ENCODE measurements at places on chromosomes 7 and 10.
A peak's percentile ranks its signal among the peaks of the same experiment; 100 is the strongest.

DNA sequence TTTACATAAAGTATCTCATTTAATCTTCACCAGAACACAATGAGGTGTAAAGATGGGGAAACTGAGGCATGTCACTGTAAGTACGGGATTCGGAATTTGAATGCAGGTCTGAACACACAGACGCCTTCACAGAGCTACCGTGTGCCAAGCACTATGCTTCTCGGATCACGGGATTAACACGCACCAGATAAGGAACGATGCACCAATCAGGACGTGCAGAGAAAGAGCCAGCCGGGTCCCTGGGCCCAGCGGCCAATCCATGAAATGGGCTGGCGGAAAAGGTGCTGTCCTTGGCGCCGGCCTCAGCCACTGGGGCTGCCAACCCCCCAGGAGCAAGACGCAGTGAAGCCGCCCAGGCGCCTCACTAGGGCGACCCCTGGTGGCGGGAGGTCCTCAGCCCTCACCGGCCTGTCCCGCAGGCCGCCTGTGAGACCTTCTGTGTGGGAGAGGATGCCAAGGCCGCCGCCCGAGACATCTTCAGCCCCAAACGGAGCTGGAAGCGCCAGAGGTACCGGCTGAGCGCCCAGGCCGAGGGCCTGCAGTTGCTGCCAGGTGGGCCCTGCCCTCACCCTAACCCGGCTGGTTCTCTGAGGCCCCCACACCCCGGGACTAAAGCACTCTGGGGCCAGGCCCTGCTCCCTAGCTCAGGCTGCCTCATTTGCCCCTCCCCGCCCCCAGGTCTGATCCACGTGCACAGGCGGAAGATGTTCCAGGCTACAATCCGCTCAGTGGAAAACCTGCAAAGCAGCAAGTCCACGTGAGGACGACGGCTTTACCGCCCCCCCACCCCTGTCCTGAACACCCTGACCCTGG lies 15.6 kb downstream of the ATG9B start:
- peak; percentile 39 for DNase-seq

DNA sequence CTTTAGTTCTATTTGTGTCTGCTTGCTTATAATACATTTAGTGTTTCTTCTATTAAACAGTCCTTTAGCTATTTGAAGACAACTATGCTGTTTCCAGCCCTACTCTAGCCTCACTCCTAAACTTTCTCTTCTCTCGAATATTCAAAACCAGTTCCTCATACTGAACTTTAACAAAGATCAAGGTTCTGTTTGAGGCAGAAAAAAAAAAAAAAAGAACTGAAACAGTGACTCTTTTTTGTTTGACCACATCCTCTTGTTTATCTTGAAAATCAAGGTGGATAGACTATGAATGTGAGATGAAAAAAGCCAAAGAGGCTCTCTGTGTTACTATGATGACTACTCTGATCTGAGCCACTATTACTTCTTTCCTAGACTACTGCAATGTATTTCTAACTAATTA lies 154.3 kb downstream of the ZNF365 start:
- peak; percentile 79 for DNase-seq

- no peak for DNase-seq
Observed at GRCh38 chr10:90920986-90921666, at the start of gene ANKRD1. TSS of gene ANKRD1 (minus strand) at chr10:90921087. CDS start at chr10:90921027, 60 bp downstream.

DNA sequence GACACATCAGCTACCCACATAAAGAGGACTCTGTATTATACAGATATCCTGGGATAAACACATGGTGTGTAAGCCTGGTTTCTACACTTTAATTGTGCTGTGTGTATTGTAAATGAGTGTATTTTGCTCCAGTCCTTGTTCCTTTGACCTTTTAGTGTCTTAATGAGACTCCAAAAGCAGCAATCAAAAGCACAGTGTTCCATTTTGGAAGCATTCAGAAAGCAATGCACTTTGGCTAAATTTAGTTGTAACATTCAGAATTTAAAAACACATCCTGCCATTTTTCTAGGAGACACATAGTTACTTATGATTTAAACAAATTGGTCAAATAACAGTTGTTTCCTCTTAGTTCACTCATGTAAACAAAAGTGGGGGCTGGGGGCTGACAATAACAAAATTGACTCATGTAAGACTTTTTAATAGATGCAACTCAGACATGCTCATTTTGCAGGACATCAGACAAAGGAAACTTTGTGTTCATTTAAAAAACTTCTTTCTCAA lies 122.2 kb downstream of the GPR37 start:
- no peak for DNase-seq

GRCh38 chr7:118153551-118154177 lies 30.3 kb upstream of the LSM8 start:
- no peak for DNase-seq

DNA sequence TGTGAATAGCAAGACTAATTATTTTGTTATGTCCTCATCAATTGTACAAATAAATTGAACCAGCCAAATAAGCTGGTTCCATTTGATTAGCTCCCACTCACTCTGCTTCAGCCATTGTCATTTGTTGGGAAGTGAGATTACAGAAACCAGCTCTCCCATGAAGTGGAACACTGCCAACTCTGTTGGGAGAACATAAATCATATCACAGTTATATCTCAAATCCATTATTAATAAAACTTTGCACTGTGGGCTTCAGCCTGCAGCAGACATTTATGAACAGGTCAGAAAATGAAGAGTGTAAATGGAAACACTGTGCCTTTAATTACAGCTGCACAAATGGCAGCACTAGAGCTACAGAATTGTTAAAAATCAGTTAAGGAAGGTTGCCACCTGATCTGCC lies 46.7 kb upstream of the TEX47 start:
- no peak for DNase-seq

GRCh38 chr7:83782628-83783027 lies 133.7 kb upstream of the SEMA3E start:
- DNase-seq = no peak

DNA sequence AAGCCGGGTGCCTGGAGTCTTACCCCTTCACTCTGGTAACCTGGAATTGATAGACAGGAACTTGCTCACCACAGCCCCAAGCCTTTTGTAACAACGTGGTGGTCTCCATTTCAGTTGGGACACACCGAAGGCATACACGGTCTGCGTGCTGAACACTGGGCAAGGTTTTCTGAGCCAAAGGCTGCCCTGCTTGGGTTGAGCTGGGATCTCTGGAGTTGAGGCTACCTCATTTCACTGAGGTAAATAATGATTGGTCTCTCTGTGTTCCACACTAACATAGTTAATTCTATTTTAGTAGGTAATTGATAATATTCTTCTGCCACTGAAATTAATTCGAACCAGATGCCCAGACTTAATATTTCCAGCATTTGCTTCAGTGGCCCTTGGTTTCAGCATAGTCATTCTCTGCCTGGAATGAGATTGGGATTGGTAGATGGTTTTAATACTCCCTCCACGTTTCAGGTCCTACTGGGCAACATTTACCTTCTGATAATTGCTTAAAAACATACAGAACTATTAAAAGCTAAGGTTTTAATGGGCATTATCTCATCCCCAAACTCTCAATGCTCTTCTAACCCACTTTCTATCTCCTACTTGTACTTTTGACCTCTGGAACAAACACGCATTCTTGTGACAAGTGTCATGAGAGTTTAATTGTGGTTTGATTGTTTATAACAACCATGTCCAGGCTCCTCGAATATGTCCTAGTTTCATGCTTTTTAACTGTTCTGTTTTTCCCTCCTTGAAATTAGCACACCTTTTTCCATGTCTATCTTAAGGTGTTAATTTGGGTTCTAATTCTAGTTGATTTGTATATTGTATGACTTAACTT lies 202.3 kb upstream of the KLF6 start:
- DNase-seq = no peak

GRCh38 chr7:71132377-71133231 lies 660 bp downstream of the GALNT17 start:
- no peak for DNase-seq

GRCh38 chr7:70710651-70711050 lies 421.3 kb upstream of the GALNT17 start:
- DNase-seq = no peak

DNA sequence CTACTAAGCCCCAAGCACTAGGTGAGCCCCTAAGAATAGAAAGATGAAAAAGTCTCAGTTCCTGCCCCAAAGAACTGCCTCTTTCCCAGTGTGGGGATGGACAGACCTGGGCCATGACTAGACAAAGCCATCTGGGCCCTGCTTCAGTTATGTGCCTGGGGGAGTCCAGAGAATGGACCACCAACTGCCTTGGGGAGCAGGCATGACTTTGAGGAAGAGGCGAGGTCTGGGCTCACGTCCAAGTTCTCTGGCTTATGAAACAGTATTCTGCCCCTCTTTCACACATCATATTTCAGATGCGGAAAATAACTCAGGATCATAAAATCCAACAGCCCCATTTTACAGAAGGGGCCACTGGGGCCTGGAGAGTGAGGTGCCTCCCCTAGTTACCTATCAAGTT lies 80.3 kb downstream of the PLXNA4 start:
- DNase-seq = no peak
